Transverse colon (tissue), 4 donors: ENCODE measurements at places on chromosomes 6 and 20. TPM values are rescaled to one million over a fixed set of nuclear protein-coding genes. Genes with fewer than 3 reads are reported as not detected.

ZKSCAN3 gene
- total RNA-seq: 5.2 TPM

GRCh38 chr6:116557893-116558292 is 4.3 kb downstream of the CALHM4 start:
- H3K27ac ChIP-seq: no peak overlapping the region
- no peaks in the 10 kb centered on the region for H3K36me3 ChIP-seq
- H3K4me1 ChIP-seq: peaks cover 4% of the 10 kb centered on the region
- peaks cover 5% of the 10 kb centered on the region for H3K27me3 ChIP-seq

GRCh38 chr20:56322681-56323080 is 36.1 kb upstream of the FAM210B start:
- no peak overlapping the region for H3K4me3 ChIP-seq
- H3K27me3 ChIP-seq: peaks cover 4% of the 10 kb centered on the region
- no peaks in the 10 kb centered on the region for H3K4me1 ChIP-seq
- no peak overlapping the region for H3K27ac ChIP-seq
- no peak for DNase-seq
- H3K36me3 ChIP-seq: no peaks in the 10 kb centered on the region

- H3K27me3 ChIP-seq: no peaks in the 10 kb centered on the region
- no peak for DNase-seq
- H3K4me1 ChIP-seq: no peaks in the 10 kb centered on the region
- H3K4me3 ChIP-seq: no peak overlapping the region
- H3K27ac ChIP-seq: no peak overlapping the region
Measured at GRCh38 chr6:131510591-131510990, 62.4 kb upstream of the ARG1 start.

- peak overlapping the region; percentile 89 for H3K27ac ChIP-seq
- H3K4me3 ChIP-seq: peak overlapping the region; percentile 48
- H3K27me3 ChIP-seq: peaks cover 82% of the 10 kb centered on the region
- DNase-seq: no peak
- peaks cover 14% of the 10 kb centered on the region for H3K4me1 ChIP-seq
Measured at GRCh38 chr6:27250277-27251111, 3.0 kb downstream of the PRSS16 start.

GRCh38 chr6:117227245-117227962 is 38.0 kb upstream of the VGLL2 start:
- H3K27ac ChIP-seq: no peak overlapping the region
- H3K36me3 ChIP-seq: no peaks in the 10 kb centered on the region
- no peaks in the 10 kb centered on the region for H3K27me3 ChIP-seq
- no peaks in the 10 kb centered on the region for H3K4me1 ChIP-seq
- DNase-seq: no peak

GRCh38 chr20:50321797-50322480 is 131.3 kb downstream of the CEBPB start:
- H3K36me3 ChIP-seq: no peaks in the 10 kb centered on the region
- H3K27me3 ChIP-seq: no peaks in the 10 kb centered on the region
- DNase-seq: peak; percentile 11
- H3K4me3 ChIP-seq: no peak overlapping the region
- H3K27ac ChIP-seq: peak overlapping the region; percentile 75
- H3K4me1 ChIP-seq: peaks cover 4% of the 10 kb centered on the region

AGPAT4 gene
- total RNA-seq: 6.0 TPM

TMEM217 gene
- total RNA-seq: 1.1 TPM

DNA sequence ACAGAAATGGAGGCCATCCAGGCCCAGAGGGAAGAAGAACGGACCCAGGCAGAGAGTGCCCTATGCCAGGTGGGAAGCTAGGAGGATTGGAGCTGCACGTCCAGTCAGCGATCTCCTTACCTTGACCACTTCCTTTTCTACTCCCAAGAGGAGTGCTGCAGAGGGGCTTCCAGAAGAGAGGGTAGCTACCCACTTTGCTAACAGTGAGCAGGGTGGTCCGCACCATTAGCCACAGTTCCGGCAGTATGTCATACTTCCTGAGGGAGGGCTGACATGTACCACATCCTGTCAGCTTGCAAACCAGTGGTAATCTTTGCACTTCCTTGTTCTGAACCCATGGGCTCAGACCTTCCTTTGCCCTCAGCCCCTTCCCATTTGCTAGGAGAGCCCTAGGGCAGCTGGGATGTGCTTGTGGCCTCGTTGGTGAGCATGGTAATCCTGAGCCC is 35.4 kb downstream of the CEP250 start:
- peak overlapping the region; percentile 2 for H3K27ac ChIP-seq
- peak; percentile 47 for DNase-seq
- no peak overlapping the region for H3K4me3 ChIP-seq
- peaks cover 3% of the 10 kb centered on the region for H3K36me3 ChIP-seq
- no peaks in the 10 kb centered on the region for H3K4me1 ChIP-seq

RIMS1 gene
- not detected for total RNA-seq

SIRPG gene
- 26.9 TPM for total RNA-seq

DNA sequence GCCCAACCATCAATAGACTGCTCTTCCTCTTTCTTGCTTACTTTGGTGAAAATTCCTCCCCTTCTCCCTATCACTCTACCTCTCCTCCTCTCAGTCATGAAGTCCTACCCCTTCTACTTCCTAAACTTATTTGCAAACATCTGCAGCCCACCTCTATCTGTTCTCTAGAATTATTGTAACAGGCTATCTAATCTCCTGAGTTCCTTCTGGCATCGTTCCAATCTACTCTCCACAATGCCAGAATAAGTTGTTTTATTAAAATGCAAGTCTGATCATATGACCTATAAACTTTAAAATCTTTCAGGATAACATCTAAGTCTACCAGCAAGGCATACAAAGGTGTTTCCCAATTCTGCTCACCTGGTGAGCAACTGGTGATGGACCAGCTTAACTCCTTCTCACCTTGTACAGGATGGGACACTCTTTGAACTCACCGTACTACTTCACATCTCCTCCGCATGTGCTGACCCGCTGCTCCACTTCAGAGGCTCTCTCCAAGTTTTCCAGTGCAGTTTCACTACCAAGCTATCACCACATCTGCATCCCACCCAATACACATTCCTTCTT is 7.9 kb downstream of the CD164 start:
- H3K27ac ChIP-seq: no peak overlapping the region
- H3K36me3 ChIP-seq: peaks cover 66% of the 10 kb centered on the region
- DNase-seq: no peak
- no peaks in the 10 kb centered on the region for H3K27me3 ChIP-seq

GRCh38 chr20:41224281-41224680 is 86.9 kb downstream of the PLCG1 start:
- no peaks in the 10 kb centered on the region for H3K4me1 ChIP-seq
- H3K27ac ChIP-seq: no peak overlapping the region
- no peak for DNase-seq
- no peaks in the 10 kb centered on the region for H3K27me3 ChIP-seq
- no peak overlapping the region for H3K4me3 ChIP-seq
- H3K36me3 ChIP-seq: no peaks in the 10 kb centered on the region

COL20A1 gene
- not detected for total RNA-seq

DNA sequence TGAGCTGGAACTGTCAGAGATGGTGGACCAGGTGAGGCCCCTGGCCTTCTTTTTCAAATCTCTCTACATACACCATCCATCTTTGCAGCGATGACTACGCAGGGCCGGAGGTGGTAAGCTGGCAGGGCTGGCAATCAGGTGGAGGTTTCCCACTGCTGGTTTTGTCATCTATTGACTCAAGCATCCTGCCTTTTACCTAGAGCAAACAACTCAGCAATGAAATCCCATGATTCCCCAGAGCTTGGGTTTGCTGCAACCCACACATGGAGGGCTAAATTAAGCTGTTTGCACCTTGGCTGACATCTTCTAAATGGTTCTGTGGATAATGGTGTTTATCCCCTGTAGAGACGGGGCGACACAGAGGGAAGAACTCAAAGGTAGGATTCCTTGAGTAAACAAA is 170.2 kb downstream of the SCP2D1 start:
- no peaks in the 10 kb centered on the region for H3K27me3 ChIP-seq
- H3K36me3 ChIP-seq: no peaks in the 10 kb centered on the region
- H3K4me1 ChIP-seq: peaks cover 2% of the 10 kb centered on the region
- DNase-seq: no peak

OPRL1 gene
- total RNA-seq: not detected

PRPH2 gene
- total RNA-seq: 1.1 TPM

GRCh38 chr20:57109571-57109953 is 156.9 kb downstream of the BMP7 start:
- no peak overlapping the region for H3K4me3 ChIP-seq
- H3K36me3 ChIP-seq: no peaks in the 10 kb centered on the region
- no peaks in the 10 kb centered on the region for H3K27me3 ChIP-seq
- no peak overlapping the region for H3K27ac ChIP-seq

DNA sequence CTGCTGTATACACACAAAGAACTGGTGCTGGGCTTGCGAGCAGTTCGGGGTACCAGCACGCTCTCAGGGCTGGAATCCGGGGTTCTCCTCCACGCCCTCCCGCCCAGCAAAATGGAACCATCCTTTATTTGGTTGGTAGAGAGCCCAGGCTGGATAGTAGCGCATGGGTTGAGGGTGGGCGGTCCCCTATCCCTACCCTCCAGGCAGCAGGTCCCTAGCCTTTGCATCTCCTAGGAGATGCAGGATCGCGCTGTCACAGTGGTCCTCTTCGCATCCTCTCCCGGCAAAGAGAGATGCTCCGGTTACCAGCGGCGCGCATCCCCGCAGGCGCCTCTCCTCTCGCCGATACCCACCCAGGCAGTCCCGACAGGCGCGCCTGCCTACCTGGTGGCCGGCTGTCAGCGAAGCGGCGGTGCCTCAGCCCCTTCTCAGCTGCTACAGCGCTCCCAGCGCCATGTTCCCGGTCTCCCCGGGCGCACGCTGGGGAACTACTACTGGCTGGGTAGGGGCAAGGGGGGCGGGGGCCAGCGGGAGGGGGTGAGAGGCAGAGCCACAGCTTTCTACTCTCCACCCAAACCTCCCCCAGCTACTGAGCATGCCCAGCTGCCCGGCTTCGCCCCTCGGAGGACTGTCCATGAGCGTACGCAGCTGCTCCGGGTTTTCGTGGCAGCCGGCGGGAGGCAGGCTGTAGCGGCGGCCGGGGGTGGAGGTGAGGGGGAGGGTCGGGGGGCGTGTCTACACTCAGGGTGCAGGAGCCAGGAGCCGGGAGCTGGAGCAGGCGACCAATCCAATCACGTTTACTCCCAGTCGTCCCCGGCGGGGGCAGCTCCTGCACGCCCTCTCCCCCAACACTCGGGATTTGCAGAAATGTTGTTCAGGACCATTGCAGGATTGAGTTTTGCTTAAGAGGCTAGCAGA is at the start of gene PAK5:
Gene PAK5, minus strand, starts transcription at position 699 of the 918 bp plus-strand sequence. CDS start 194,748 bp downstream, outside the sequence.
- DNase-seq: no peak
- H3K36me3 ChIP-seq: no peaks in the 10 kb centered on the region
- peaks cover 47% of the 10 kb centered on the region for H3K27me3 ChIP-seq
- no peak within 1 kb of the TSS for H3K27ac ChIP-seq
- no peak within 1 kb of the TSS for H3K4me3 ChIP-seq
- H3K4me1 ChIP-seq: peaks cover 5% of the 10 kb centered on the region

DNA sequence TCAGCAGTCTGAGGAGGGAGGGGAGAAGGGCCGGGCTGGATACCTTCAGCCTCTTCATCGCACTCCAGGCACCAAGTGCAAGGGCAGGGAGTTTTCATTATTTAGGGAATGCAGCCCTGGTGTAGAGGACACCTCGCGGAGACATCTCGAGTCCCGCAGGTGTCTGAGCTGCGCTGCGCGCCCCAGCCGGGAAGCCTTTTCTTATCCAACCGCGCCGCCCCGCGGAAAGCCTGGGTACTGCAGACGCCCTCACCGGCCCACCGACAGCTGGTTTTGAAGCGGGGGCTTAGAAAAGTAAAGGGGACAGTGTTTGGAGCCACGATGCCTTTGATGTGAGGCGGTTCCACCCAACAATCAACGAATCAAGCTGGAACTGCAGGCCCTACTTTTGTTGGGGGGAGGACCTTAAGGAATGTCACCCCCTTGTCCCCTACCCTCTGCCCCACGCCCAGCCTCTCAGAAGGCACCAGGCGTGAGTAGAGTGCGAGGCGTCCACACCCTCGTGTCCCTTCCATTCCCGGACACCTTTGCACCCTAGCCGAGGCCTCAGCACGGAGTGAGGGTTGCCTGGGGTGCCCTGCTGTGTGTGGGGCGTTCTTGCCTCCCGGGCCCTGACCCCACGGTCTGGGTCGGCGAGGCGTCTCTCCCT is 8.6 kb downstream of the NKX2-2 start:
- DNase-seq: peak; percentile 69
- H3K4me3 ChIP-seq: no peak overlapping the region
- H3K27me3 ChIP-seq: peaks cover 87% of the 10 kb centered on the region
- no peak overlapping the region for H3K27ac ChIP-seq

DNA sequence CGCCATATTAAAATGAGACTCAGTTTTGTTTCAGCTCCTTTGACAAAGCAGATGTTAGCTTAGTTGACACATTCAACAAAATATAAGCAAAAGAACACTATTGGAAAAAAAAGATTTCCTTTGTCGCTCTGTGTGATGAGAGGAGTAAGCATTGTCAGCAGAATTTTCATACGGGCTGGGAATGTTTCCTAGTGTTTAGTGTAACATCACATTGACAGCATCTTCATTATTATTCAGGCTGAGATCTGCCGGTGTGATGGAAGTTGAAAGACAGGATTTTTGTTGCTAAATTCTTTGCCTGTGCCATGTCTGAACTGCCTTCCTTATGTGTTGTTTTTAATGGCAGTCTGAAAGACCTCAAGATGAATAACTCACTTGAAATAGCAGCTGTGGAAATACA is 49.1 kb downstream of the GRM1 start:
- no peaks in the 10 kb centered on the region for H3K4me1 ChIP-seq
- DNase-seq: no peak
- no peak overlapping the region for H3K4me3 ChIP-seq
- H3K27ac ChIP-seq: no peak overlapping the region

DNA sequence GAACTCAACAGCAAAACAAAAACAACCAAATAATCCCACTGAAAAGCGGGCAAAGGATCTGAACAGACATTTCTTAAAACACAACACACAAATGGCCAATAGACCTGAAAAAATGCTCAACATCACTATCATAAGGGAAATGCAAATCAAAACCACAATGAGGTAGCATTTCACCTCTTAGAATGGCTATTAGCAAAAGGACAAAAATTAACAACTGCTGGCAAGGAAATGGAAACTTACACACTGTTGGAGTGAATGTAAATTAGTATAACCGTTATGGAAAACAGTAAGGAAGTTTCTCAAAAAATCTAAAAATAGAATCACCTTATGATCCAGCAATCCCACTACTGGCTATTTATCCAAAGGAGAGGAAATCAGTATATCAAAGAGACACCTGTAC is 20.9 kb downstream of the FAM8A1 start:
- H3K27me3 ChIP-seq: no peaks in the 10 kb centered on the region
- no peak overlapping the region for H3K4me3 ChIP-seq
- no peak for DNase-seq
- H3K36me3 ChIP-seq: no peaks in the 10 kb centered on the region
- peaks cover 5% of the 10 kb centered on the region for H3K4me1 ChIP-seq

GRCh38 chr20:37479925-37480691 is 40.9 kb upstream of the NNAT start:
- H3K4me3 ChIP-seq: no peak overlapping the region
- no peaks in the 10 kb centered on the region for H3K27me3 ChIP-seq
- no peaks in the 10 kb centered on the region for H3K36me3 ChIP-seq
